ENCODE measurements at places on chromosomes 13 and 19.

DNA sequence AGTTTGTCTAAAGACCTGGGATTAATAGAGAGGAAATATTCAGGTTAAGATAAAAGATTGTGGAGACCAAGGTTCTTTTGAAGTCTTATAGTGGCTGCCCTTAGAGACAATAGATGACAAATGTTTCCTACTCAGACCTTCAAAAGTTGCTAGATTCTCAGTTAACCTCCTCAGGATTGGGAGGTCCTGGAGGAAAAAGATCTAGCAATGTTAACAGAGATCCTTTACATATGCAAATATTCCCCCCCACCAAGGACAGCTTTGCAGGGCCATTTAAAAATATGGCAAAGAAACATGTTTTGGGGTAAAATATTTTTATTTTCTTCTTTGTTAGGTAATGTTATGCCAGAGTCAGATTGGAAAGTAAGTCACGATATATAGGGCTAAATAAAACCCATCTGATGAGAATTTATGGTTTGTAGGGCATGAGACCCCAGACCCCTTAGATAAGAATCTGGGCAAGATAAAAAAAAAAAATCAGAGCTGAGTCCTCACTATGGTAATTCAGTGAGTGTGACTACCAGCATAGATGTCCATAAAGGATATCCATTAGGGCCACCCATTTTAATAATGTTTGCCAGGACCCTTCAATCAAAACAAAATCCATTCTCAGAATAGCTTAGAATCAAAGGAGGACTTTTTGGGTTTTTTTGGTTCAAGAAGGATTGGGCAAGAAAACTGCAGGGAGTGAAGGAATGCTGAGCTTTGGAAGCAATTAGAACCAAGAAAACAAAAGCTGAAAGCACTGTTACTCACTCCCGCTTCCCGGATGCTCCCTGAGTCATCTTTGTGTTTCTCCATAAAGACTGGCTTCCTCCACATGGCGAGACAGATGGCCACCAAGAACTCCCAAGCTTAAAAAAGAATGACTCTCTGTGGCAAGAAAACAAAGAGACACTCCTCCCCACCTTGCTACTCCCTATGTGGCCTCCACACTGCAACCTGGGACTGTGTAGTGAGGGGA is 28.2 kb downstream of the VSTM1 start:
- no peak for DNase-seq

- no peak for DNase-seq
Observed at GRCh38 chr13:112768795-112769481, 79.1 kb downstream of the ATP11A start.

DNA sequence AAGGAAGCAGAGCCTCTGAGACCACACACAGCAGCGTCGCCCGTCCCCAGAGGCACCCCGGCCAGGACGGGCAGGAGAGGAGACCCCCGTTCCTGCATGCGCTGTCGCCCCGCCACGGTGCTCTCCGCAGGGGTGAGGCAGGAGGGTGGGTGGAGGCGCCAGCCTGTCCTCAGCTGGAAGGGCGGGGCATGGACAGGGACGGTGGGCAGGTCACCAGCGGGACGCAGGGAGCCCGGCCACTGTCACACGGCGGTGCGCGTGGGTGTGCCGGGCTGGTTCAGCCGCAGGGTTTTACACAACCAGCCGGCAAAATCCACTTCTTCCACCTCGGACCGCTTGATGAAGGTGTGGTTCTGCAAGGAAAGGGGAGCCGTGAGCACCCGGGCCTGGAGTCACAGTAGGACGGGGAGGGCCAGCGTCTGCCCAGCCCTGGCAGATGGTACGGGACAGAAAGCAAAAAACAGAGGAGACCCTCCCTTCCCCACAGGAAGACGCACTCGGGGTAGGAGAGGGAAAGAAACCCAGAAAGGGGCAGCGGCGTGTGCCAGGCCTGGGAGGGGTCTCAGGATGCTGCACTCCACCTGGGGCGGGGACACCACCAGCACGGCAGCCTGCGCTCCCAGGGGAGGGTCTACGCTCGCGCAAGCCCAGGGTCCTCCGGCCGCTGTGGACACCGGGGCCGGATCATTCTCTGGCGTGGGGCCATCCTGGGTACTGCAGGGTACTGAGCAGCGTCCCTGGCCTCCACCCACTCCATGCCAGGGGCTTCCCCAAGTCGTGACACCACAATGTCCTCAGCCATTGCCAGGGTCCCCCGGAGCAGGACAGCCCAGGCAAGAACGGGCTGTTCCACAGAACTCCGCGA is 23.9 kb upstream of the ZBTB7A start:
- no peak for DNase-seq

DNA sequence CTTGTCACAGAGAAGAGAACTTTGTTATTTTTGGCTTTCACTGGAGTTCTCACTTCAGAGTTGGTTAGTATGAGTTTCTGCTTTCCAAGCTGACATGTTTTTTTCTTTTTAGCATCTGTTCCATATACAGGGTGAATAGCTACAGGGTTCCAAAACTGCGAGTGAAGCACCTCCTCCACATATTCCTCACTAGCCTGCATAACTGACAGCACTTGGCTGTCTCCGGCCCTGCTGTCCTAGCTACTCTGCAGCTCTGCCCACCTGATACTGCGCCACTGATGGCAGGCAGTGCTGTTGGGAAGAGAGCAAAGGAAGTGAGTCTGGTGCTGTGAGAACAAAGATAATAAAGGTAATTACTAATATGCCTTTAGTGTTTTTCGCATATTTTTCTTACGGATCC is 6.8 kb downstream of the ATP8A2 start:
- no peak for DNase-seq

DNA sequence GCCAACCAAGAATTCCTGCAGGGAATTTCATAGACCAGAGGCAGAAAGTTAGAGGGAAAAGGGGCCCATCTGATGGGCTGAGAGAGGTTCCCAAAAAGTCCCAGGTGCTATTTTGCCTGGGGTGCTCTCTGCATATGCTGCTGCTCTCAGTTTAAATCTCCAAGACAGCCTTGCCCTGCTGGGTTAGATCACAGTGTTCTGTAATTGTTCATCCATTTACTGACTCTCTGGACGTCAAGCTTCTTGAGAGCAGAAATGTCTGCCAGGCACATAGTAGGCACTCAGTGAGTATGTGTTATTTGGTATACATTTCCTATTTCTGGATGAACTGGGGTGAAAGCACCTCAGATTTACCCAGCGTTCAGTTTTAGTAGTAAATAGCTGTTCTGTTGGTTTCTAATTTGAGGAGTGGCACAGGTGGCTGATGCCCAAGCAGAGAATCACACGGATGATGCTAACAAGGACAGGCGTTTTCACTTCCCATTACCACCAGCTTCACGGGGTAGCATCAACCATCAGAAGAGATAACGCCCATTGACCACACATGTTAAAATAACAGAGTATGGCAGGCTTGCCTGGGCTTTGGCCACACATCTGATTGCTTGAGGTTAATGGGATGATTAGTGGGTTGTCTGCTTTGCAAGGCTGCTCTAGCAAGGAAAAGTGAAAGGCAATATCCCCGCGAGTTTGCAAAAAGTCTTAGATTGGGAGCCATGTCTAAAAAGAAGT is 161.1 kb downstream of the SLC7A1 start:
- no peak for DNase-seq

- DNase-seq, result no peak
Observed at GRCh38 chr19:3378352-3379150, 12.2 kb downstream of the NFIC start.
